ENCODE measurements at places on chromosomes 5 and 9.

DNA sequence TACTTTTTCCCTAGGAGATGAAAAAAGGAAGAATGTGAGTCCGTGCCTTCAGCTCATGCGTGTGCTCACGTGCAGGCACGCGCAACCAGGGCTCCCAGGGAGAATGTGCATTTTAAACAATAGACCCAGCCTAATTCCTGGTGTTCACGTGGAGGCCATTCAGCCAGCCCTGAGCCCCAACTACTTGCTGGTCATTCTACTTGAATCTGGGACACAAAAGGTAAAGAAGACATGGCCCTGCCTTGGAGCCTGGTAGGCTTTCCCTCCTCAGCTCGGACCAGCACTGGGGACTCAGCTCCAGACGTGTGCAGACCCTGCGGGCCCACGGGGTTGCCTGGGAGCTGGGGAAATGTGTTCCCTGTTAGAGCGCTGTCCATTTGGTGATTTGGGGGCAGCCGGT is 125.5 kb downstream of the MVB12B start:
- no peak for DNase-seq

- no peak for DNase-seq
Observed at GRCh38 chr9:103245369-103245768, 250.2 kb downstream of the CYLC2 start.

GRCh38 chr5:143671674-143672569 is 140.0 kb upstream of the HMHB1 start:
- DNase-seq = no peak

DNA sequence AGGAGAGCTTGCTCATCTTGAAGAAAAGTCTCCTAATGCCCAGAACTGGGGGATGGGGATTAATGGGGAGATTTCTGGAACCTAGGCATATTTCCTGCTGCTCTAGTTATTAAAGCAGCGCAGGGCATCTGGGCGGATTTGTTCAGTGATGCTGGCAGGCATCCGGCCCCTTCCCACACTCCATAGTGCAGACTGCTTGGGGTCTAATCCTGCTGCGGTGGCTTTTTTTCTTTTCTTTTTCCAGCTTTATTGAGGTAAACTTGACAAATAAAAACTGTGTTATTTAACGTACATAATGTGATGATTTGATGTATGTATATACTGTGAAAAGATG is 30.7 kb downstream of the PPARGC1B start:
- no peak for DNase-seq

GRCh38 chr5:135392256-135392655 is 6.8 kb downstream of the MACROH2A1 start:
- no peak for DNase-seq

DNA sequence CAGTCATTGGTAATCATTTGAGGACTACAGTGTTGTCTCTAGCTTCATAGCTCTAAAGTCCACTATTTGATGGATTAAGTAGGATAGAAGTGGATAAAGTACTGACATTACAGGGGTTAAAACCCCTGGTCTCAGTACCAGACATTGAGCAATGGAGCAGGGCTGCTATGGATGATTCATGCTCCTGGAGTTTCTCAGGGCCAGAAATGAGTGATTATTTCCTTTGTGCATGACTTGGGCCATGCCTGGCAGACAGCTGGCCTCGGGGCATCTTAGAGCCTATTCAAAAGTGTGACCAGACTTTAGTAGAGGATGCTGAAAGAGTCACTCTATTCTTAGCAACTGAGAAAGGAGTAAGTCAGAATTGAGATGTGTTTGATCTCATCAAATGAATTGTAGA is 350.7 kb upstream of the TLE4 start:
- DNase-seq = no peak

GRCh38 chr9:13841746-13842462 is 472.0 kb downstream of the NFIB start:
- DNase-seq = no peak

GRCh38 chr9:95556521-95556920 is 39.8 kb upstream of the PTCH1 start:
- DNase-seq = no peak

DNA sequence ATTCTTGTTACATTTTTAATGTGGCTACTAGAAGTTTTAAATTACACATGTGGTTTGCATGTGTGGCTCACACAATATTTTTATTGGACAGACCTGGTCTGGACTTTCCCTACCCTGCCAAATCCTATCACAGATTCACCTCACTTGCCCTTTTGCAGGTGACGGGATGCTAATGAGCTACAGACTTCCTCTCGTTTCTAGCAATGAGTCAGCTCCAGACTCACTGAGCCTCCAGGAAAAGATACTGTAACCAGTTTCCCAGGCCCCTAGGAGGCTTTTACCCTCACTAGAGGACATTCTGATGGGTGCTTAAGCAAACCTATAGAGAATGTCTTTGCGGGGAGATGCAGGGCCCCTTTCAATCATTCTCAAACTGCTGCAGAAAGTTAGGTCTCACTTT is 135.4 kb downstream of the WDR41 start:
- no peak for DNase-seq

DNA sequence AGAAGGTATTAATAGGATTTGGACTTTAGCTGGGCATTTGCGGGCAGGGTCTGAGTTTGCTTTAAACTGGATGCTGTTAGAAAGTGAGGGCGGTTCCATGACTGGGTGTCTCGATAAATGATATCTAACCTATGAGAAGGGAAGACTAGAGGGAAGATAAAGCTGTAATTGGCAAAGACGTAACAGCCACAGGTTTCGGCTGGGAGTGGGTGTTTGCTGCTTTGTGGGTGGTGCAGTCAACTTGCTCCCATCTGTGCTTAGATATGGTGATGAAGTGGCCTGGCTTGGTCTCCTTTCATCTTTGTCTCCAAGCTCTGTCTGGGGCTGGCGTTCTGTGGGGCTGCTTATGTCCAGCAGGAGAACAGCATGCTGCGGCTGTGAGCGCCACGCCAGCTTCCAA is 23.3 kb downstream of the OR2V1 start:
- no peak for DNase-seq

DNA sequence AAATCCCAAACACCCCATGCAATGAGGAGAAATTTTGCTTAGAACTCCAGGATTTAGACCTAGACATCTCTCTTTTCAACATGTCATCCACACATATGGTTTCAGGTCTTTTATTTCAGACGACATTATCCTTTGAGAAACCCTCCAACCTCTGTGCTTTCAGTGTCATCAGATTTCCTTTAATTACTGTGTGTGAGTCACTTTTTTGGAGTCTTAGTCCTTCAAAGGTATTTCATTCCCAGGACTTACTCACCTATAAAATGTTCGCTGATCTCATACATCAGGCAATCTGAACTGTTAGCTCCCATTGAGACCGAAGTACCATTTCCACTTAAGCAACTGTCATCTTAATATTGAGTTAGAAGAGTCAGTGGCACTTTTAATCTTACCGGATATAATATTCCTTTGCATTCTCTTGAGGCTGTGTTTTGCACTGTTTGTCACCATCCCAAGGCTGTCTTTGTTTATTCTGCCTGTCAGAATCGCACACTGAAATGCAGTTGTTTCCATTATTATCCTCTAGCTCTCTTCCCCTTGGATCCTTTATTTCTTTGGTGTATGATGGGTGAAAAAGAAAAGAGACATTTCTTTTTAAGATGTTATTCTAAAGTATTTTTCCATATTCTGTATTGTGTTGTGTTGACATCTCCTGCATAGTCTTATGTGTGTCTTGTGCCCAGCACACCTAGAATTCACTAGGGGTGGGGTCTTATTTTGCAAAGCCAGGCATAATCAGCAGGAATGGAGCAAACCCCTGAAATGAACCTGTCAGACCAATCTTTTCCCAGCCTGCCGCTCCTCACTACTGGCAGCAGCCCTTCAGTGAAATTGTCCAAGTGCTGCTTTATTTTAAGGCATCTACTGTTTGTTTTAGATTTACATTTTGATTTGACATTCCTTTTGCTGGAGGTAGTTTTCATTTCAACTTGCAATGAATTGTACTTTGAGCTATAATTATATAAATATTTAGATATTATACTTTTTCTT is 155.4 kb downstream of the PAM start:
- DNase-seq = no peak

DNA sequence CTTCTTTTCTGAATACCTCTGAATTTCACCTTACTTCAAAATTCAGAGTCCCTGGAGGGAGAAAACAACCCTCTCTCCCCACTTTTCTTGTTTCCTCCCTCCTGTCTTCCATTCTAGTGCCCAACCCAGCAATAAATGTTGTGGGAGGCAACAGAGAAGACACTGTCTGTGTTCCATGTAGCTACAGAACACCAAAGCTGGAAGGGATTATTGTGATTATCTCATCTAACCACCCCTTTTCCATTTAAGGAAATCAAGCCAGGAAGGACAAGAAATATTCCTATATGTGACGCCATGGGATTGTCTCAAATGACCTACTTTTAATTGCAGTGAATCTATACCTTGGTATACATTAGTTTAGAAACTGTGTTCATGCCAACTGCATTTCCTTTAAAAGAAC is 476.6 kb upstream of the TNC start:
- DNase-seq = no peak

DNA sequence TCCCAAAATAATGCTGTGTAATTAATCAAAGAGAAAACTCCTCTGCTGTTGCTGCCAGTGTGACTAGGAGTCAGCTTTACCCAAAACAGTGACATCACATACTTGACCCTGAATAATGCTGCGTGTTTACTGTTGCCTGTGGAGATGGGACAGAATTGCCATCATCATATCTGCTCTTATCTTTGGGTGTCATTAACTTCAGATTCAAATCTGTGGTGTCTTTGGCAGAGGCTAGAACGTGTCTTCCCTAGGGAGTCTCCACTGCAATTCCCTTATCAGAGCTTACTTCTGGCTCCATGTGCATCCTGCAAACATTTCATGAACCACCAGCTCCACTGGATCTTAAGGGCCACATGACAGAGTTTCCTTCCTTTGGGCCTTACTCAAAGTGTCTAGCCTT is 88.9 kb upstream of the MRPS30 start:
- DNase-seq = no peak

GRCh38 chr9:124810663-124811355 is 33.9 kb downstream of the OLFML2A start:
- no peak for DNase-seq

DNA sequence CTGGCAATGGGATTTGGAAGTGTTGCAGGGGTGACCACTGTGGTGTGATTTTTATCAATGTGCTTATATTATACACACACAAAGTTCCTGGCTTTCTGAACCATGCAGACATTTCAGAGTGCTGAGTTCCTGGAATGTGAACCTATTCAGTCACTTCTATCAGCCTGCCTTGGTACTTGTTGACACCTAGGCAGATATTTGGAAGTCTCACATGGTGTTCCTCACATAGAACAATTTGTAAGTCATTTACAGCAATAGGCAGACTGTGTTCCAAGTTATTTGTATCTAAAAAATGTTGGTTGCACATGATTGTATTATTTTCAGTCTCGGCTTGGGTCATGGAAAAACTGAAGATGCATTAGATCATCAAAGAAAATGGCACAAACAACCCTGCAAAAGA is 182.2 kb downstream of the SREK1 start:
- no peak for DNase-seq

- no peak for DNase-seq
Observed at GRCh38 chr5:6718718-6719117, 5.5 kb downstream of the TENT4A start.

GRCh38 chr5:150489360-150490295 is 18.3 kb upstream of the NDST1 start:
- DNase-seq = no peak

DNA sequence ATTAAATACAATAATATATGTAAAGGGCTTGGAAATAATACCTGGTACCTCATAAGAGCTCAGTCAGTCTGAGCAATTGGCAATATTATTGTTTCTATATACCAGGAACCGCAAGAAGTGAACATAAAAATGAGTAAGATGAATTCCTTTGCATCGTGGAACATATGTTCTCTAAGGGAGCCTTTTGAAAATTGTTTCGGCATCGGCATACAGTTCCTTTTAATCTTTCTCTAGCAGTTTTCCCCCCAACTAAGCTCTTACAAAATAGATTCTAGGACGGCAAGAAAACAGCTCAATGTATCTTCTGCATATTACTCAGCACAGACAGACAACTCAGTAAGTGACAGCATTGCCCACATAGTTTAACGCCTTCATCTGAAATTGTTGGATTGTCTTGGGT is 426.6 kb upstream of the WWC1 start:
- no peak for DNase-seq

GRCh38 chr5:142512043-142513042 is 173.5 kb downstream of the FGF1 start:
- no peak for DNase-seq

DNA sequence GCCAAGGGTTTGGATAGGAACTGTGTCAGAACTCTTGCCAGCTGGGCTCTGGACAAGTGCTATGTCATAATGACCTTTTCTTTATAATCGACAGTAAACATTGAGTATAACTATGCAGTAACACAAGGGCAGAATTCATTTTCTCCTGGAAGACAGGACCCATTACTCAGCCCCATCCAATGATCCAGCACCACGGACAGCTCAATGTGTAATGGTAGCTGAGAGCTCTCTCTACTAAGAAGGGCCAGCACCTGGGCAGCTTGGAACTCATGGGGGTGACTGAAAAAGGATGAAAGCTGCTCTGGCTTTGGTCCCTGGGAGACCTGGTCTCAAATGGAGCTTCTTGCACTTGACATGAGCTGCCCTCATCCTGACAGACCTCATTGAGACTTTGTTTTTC is 347.8 kb downstream of the TRIM32 start:
- no peak for DNase-seq

- DNase-seq = no peak
Observed at GRCh38 chr5:173592050-173592669, 24.3 kb downstream of the BOD1 start.

Measured in activated CD4-positive, CD25-positive, alpha-beta regulatory T cell treated with anti-CD3 and anti-CD28 coated beads, Interleukin-2, amount 50 U/mL, for 72 hours (primary cell).